SIG-M5 (cell line): ENCODE measurements at places on chromosomes 11 and 22.

- DNase-seq = no peak
Observed at GRCh38 chr22:17115945-17116565, 5.1 kb downstream of the TMEM121B start.

DNA sequence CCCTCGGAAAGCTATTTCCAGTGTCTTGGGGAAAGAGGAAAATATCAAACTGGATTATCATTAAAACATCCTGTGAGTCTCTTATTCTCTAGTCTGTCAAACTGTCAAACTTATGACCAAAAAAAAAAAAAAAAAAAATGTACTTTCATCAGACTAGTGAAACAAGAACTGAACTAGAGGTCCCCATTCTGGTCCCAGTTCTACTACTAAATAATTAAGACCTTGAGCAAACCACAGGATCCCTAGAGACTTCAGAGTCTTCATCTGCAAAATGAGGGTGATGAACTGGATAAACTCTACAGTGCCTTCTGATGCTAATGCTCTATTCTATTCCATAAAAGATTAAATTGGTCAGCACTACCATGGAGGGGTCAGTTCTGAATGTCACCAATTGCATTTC, 105.8 kb downstream of the SERGEF start:
- no peak for DNase-seq

DNA sequence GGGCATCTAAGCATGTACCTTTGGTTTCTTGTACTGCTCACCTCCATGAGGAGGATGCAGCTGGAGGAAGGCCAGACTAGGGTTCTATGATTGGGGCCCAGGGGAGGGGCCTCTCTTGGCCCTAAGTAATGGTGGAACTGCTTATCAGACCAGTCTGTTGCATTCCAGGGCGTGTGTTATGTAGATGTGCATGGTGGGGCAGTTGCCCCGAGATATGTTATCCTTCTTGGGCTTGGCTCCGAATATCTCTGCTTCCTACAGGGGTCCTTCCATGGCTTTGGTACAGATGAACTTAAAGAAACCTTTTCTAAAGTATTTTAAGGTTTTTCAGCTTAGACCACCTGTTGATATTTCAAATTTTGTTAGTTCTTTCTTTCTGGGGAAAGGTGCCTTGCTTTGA, 126.0 kb downstream of the SWAP70 start:
- DNase-seq = no peak

GRCh38 chr11:130486987-130487923, 38.8 kb downstream of the ADAMTS15 start:
- no peak for DNase-seq

GRCh38 chr11:34002420-34002819, 49.1 kb upstream of the CAPRIN1 start:
- no peak for DNase-seq

GRCh38 chr22:26461188-26461810, 22.3 kb downstream of the HPS4 start:
- DNase-seq = no peak

DNA sequence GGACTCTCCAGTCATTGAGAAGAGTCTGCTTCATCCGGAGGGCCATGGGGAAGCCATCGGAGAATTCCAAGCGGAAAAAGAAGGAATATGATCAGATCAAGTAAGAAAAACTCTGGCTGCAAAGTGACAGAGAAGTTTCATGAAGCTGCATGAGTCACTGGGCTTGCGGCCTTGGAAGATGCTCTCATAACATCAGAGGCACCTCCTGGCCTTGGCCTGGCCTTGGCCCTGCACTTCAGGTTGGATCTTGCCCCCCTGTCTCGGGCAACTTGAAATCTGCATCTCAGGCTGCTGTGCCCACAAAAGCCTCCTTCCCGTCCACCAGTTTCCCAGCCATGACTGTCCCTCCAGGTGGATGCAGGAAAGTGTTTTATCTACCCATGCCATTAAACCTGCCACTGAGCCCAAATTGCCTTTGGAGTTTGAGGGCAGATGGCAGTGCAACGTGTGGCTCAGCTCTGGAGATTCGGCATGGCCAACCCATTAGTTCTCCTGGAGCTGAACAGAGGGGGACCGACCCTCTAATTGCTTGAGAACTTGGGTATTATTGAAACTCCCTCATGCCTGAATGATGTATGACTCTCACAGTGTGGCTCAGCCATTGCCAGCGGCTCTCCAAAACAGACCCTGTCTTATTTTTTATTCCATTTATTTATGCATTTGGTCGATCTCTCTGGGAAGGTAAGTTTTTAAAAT, 66.7 kb downstream of the SEZ6L start:
- DNase-seq = no peak

DNA sequence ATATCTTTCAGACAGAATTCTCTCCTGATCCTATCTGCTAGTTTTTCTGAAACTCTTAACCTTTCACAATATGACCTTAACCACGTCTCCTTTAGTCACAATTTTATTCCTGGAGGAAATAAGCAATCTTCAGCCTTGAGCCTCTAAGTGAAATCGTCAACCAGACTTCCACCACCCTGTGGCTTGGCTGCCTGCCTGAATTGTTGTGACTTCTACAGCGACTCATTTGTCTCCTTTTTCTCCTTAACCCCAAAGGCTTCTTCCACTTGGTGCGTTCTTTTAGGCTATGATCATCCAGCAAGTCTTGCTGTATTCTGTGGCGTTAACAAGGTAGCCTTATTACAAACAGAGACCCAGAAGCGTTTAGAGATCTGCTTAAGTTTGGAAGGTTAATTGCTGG, 535.1 kb upstream of the ARHGAP42 start:
- no peak for DNase-seq

DNA sequence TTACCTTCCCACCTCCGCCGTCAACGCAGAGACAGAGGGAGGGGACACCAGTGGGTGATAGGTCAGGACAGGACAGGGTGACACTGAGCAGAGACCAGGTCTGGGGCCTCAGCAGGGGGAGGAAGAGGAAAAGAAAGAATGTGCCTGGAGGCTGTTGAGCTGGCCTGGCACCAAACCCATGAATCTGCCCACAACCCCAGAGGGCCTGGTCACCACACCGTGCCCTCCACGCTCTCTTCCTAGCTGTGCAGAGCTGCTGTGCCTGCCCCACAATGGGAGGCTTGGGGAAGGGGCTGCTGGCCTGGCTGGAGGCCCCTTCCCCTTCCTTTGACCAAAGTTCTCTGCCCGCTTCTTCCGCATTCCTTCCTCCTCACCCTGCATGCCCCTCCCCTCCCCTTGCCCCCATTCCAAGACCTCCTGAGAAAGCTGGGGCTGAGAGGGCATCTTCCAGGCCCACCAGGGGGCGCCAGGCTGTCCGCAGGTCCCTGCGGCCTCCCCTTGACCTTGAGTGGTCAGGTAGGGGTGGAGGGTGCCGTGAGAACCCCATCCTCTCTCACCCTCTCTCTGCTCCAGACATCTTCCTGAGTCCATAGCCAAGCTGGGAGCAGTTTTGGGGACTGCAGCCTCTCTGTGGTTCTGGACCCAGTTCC, 11.0 kb upstream of the CACNA1I start:
- DNase-seq = no peak

- DNase-seq = no peak
Observed at GRCh38 chr22:19110064-19110458, 12.2 kb downstream of the DGCR2 start.

DNA sequence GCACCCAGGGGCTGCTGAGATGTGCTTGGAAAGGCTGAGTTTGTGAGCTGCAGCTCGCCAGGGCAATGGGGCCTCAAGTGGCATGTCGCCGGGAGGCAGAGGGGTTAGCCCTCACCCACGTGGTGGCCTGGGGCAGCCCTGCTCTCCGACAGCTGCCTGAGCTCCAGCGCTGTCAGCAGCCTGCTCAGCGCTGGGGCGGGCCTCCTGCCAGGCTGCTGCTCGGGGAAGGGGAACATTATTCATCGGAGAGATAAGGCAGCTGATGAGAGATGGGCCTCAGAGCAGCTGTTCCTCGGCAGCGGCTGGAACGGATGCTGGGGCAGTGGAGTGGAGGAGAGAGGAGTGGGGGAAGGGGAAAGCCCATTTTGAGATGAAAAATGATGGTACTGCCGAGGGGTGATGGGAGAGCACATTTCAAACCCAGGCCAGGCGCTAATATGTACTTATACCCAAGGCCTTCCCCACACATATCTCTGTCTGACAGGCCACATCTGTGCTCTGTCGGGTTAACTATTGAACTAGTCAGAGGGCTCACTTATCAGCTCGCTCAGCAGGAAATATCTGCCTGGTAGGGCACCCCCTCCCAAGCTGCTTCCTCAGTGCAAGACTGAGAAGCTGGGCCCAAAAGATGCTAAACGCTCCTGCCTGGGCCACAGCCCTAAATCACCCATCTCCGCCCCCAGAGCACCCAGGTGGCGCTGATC, 79.5 kb downstream of the TIMP3 start:
- DNase-seq = no peak

DNA sequence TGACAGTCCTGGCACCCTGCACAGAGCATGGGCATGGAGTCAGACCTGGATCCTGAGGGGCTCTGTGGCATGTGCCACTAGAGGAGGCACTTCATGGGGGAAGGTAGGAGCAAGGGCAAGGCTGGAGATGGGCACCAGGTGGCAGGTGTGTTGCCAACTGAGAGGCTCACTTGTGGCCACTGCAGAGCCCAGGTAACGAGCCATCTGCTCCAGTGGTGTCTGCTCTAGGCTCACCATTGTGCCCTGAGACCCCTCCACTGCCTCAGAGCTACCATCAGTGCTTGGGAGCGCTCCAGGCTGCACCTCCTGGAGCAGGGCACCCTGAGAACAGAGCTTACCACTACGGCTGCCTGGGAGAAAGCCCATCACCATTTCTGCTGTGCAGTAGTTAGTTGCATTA, 1.3 kb upstream of the ZDHHC8 start:
- DNase-seq = no peak

DNA sequence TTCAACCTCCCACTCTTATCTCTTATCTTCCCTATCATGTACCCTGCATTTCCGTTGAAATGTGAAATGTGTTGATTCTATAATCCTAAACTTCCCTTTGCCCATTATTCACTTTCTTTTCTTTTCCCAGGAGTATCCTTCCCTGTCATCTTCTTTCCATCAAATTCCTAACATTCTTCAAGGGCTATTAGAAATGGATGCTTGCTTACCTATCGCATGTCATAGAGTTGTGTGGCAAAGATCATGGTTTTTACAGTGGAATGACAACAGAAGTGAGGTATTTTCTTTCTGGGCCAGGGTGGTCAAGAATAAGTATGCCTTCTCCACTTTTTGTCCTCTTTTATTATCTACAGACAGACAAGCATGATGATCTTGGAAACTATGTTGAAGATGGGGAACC, 124.4 kb upstream of the SLC5A12 start:
- DNase-seq = no peak

DNA sequence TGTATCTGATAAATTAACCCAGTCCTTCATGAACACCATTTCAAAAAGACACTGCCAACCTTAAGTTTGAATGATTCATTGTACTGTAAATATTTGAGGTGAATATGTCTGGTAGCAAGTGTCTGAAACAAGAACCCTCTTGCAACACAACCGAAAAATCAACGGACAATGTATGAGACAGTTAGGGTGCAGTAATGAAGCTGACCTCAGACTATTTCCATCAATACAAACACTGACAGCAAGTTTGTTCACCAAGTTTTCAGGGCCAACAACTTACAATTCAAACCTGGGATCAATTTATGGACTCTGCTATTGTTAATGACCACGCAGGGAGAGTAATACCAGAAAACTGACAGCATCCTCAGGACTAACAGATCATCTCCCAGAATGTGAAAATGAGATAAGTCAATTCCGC, 126.3 kb downstream of the CADM1 start:
- DNase-seq = no peak

GRCh38 chr11:61694946-61695706, 14.9 kb downstream of the DAGLA start:
- DNase-seq = no peak

DNA sequence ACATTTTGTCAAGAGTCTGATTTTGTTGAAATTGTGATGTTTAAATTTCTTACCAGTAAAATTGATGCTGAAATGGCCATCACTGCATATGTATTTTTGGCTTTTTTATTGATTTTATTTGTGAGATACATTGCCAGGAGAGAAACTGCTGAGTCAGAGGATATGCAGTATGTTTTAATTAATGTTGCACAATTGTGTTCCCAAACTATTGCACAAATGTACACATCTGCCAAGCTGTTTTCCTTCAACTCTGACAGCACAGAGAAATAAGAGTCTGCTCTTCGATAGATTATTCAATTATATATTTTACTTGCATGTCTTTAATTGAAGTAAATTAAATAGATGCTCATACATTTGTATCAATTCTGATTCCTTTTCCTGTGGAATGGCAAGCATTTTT, 640.2 kb upstream of the LUZP2 start:
- DNase-seq = no peak

DNA sequence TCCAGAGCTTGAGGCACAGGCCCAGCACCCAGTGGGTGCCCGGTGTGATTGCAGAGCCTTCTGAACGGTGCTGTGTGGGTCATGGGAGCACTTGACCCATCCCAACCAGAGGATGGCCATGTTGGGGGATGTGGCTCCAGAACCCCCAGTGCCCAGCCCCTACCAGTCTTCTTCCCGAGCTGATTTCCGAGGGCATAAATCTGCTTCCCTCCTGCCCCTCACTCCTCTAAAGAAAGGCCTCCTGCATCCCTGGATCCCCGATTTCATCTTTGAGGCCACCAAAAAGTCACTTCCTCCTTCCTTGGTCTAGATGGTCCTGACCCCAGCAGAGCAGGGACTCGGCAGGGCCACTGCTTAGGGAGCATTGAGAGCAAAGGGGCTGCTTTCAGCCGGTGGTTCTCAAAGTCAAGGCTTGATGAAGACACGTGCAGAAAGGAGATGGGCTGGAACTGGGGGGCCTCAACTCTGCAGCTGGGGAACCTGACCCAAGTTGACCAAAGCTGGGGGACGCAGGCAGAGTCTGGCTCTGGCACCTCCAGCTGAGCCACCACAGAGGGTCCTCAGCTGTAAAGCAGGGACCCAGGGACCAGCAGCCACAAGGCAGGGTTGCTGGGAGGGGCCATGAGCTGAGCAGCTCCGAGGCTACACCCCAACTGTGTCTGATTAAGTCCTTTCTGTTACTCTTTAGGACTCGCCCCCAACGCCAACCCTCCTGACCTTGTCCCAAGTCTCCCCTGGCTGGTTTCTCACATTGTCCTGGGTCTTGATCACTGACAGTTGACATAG, 56.6 kb downstream of the LINC01488 start:
- DNase-seq = no peak

- DNase-seq = no peak
Observed at GRCh38 chr11:9301720-9302119, 12.7 kb downstream of the TMEM41B start.

GRCh38 chr11:22432291-22433093, 94.3 kb downstream of the SLC17A6 start:
- DNase-seq = no peak

DNA sequence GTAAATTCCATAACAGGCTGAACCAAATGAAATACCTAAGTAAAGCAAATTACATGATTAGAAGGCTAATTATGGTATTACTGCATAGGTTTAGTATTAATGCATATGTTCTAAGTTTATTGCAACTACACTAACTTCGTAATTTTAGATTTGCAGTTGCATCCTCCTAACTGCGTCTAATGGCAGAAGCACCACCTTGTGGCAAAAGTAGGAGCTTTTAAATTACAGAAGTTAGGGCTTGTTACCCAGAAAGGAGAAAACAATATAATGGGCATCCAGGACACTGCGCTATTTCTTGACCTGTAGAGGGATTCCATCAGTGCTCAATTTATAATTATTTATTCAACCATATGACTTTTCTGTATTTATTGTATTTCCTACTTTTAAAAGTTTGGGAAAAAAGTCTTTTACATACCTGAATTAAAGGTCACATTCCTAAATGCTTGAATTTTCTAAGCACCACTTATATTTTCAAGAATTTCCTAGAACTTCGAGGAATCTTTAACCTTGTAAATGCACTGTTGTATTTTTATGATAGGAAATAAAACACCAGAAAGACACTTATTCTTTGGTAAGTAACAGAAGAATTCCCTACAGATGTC, 16.3 kb upstream of the GPR83 start:
- no peak for DNase-seq

GRCh38 chr11:80900265-80900664, 1459.4 kb upstream of the TENM4 start:
- DNase-seq = no peak
